ENCODE measurements at places on chromosomes 4 and X.

DNA sequence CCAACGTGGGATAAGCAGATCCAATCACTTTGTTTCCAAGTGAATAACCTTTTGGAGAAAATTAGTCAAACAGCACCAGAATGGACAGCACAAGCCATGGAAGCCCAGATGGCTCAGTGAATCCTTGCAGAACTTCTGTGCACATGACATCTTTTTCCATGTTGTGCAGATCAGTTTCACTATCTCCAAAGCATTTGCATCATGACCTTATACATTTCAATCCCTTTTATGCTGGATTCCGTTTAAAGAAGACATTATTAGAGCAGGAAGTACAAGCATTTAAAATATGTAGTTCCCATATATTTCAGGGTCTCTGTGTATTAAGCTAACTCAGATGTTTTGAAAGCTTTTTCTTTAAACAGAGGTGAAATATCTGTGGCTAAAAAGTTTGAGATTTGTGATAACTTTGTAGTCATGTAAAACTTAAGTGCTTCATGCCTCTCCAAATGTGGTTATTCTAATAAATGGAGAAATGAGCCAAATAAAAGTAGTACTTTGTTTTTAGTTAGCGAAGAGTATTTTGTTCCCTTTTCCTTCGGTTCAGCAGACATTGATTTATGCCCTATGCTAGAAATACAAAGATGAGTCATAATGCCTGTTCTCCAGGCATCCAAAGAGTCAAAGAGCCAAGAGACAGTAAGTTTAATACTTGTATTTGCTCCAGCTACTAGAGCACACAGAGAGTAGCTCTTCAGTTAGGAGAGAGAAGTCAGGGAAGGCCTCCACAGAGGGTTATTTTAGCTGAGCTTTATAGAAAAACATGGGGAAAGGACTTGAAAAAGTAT is 39.0 kb downstream of the PLAC8 start:
- no peak for DNase-seq

GRCh38 chr4:173191623-173192041 is 23.0 kb downstream of the GALNT7 start:
- no peak for DNase-seq

DNA sequence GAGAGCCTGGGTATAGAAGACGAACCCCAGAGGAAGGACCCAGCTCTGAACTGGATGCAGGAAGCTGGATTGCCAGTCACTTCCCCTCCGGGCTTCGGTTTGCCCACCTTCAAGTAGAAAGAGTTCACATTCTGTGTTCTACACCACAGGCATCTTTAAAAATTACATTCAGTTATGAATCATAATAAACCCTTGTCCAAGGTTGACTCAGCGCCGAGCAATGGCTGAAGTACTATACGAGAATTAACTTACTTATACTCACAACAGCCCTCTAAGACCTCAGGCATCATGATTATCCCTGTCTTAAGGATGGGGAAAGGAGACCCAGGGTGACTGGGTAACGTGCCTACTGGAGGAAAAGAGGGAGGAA is 72.5 kb downstream of the EVC2 start:
- no peak for DNase-seq

DNA sequence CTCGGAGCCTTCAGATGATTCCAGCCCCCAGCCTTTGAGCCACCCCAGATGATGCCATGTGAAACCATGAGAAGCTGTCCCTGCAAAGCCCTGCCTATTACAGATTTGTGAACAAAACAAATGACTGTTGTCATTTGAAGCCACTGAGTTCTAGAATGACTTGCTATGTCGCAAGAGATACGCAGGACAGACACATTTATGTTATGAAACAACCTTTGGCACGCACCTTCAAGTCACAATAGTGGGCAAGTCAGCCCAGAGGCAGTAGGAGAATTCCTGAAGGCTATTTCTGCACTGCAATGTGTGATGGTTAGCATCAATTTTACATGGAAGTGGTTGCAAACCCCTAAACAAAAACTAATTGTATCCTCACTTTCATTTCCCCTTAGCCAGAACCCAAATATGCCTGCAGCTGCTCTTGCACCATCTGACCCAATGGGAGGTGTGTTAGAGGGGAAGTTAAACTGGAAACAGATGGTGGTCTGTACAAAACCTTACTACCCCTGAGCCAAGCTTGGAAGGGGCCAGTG is 174.4 kb upstream of the ATP6AP2 start:
- DNase-seq, result no peak

DNA sequence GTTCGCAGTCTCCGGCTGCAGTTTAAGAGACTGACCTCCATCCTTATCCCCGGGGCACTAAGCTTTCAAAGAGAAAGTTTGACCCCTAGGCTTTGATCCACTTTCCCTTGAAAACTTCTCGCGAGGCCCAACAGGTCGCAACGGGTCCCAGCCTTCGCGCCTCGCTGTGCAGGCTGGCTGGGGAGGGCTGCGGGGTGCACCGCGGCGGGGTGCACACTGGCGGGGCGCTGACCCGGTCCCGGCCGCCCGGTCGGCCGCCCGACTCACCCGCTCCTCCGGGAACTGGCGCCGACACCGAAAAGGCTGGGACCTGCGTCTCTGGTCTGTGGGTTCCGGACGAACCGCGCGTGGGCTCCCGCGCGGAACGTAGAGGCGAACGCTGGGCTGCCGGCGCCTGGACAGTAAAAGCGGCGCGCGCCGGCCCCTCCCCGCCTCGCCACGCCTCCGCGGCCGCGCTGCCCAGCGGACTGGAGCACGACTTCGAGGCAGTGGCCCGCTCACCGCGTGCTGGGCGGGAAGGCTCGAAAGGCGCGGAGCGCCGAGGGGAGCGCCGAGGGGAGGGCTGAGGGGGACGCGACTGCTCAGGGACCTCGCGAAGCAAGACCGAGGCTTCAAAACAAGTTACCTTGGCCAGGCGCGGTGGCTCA is at the start of gene TAF7L:
TSS of gene TAF7L (minus strand) at position 378 of the 647 bp plus-strand sequence. CDS start 3,791 bp downstream, outside the sequence.
- DNase-seq, result no peak

- no peak for DNase-seq
Measured at GRCh38 chrX:1162119-1162916, 50.1 kb downstream of the CRLF2 start.

DNA sequence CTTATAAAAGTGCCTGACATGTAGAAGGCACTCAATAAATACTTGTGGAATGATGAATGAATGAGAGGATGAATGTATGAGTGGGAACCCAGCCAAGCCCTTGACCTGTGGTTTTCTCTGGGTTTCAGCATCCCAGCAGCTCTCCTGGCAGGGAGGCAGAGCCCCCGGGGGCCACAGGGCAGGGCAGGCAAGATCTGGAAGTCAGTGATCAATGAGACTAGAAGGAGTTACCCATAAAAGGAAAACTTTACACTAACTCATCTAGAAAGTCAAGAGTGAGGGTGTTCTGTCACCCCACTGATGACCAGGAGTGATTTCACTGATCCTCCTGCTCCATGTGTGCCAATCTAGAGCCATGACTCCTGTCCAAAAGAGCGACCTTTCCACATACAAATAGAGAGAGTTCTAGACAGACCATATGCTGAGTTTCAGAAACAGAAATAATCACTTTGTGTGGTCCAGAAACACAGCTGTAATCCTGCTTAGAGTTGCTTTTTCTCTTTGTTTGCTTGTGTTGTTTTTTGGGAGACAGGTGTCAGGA is 37.4 kb downstream of the MGARP start:
- DNase-seq, result no peak

DNA sequence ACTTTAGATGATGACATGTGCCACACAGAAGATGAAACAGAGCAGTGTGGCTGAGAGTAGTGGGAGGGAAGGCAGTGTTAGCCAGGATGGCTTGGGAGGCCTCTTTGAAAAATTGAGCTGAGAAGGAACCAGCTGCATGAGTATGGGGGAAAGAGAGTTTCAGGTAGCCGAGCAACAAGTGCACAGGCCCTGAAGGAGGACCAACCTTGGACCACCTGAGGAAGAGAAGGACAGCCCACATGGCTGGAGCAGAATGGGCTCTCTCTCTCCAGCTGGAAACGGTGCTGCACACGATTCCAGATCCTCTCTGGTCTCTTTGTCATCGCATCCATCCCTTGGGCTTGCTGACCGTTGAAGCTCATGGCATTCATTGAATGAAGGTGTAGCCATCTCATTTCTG is 23.9 kb upstream of the BCOR start:
- DNase-seq, result no peak

DNA sequence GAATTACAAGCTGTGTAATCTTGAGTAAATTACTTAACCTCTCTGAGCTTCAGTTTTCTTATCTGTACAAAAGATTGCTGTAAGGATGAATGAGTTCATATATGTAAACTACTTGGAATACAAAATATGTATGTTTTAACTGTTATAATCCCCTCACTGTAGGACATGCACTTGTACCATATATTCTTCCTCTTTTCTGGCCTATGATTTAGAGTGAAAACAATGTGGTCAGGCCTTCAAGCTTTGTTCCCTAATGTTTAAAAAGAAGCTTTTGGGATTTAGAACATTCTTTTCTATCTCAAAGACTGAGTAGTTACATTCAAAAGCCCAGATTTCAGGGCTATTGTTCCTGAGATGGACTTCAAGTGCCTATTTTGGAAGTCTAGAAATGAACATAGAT is 26.7 kb upstream of the GPRIN3 start:
- no peak for DNase-seq

DNA sequence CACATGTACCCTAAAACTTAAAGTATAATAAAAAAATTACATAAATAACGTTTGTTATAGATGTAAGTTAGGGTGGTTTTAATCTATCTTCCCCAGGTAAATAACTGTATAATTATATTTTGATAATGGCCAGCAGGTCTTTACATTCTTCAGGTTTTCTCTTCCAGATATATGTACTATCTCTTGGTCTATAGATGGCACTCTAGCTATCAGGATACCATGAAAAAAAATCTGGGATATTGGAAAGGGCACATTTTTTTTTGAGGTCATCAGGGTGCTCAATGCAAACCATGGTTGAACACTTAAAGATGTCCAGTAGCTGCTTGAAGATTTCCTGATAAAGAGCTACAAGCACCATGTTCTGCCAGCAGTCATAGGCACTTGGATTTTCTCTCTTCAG is 15.6 kb upstream of the ADH4 start:
- no peak for DNase-seq

GRCh38 chr4:189385098-189385497 is 555.6 kb upstream of the FRG1 start:
- no peak for DNase-seq

GRCh38 chrX:144275367-144275766 is 391.5 kb downstream of the UBE2NL start:
- no peak for DNase-seq

DNA sequence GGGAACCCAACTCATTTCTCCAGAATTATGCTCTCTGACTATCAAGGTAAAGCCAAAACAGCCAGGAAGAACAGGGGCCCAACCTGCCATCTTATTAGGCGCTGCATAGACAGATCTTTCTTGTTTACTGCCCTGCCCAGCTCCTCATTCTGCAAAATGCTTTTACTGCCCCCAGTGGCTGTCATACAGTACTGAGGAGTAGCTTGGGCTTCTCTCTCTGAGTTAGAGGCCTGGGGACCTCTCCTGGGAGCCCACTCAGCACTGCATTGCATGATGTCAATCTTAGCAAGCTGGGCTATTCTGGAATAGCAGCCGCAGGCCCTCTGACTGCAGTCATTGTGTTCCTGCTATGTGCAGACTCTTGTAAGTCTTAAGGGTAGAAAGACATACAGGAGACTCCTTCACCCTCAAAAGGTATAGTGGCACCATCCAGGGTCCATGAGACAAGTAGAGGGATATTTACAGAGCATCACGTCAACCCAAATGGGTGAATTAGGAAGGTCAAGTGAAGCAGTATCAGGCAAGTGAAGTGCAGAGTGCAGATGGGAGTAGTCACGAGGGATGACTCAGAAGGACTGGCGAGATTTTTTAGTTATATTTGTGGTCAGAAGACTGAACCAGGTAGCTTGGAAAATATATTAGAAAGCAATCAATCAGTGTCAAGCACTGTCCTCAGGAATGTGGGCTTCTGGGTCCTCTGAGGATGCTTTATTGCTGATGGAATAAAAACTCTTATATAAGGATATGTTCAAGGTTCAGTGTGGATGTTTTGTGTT is 294.1 kb upstream of the SFRP2 start:
- DNase-seq, result no peak

DNA sequence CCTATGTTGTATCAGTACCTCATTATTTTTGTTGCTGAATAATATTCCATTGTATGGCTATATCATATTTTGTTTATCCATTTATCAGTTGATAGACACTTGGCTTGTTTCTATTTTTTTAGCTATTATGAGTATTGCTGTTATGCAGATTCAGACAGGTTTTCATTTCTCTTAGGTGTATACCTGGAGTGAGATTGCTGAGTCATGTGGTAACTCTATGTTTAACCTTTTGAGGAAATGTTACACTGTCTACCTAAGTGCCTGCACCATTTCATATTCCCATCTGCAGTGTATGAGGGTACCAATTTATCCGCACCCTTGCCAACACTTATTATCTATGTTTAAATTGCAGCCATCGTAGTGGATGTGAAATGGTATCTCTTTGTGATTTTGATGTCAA is 43.0 kb upstream of the SH3RF1 start:
- no peak for DNase-seq

GRCh38 chr4:21554500-21554899 is 394.1 kb downstream of the KCNIP4 start:
- DNase-seq, result no peak

- no peak for DNase-seq
Measured at GRCh38 chrX:38332505-38332904, 5.2 kb upstream of the RPGR start.

GRCh38 chr4:26031704-26032103 is 117.7 kb downstream of the SMIM20 start:
- no peak for DNase-seq

GRCh38 chrX:12411831-12412230 is 273.6 kb downstream of the FRMPD4 start:
- DNase-seq, result no peak

- DNase-seq, result no peak
Measured at GRCh38 chr4:48210966-48211328, 58.7 kb downstream of the TEC start.

- DNase-seq, result no peak
Measured at GRCh38 chr4:17204908-17205307, 306.5 kb upstream of the LDB2 start.

GRCh38 chr4:23412701-23413100 is 477.1 kb downstream of the PPARGC1A start:
- DNase-seq, result no peak

GRCh38 chrX:122739770-122740169 is 444.3 kb upstream of the GRIA3 start:
- no peak for DNase-seq

DNA sequence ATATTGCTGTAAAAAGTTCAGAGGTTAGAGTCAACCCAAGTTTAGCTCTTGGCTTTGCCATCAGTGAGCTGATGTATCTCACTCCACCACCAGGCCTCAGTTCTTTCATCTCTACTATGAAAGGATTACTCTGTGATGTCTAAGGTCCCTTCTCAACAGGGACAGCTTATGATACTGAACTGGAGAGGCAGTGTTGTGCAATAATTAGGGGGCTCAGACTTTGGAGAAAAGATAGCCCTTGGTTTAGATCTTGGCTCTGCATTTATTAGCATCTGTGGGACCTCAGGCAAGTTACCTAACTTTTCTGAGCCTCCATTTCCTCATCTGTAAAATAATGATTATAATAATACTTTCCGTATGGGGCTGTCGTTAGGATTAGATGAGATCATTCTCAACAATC is 89.0 kb downstream of the COL4A6 start:
- no peak for DNase-seq

- DNase-seq, result no peak
Measured at GRCh38 chr4:134027931-134028330, 173.7 kb downstream of the PABPC4L start.
